GM13977 (cell line): ENCODE measurements at places on chromosomes 6 and 20.

DNA sequence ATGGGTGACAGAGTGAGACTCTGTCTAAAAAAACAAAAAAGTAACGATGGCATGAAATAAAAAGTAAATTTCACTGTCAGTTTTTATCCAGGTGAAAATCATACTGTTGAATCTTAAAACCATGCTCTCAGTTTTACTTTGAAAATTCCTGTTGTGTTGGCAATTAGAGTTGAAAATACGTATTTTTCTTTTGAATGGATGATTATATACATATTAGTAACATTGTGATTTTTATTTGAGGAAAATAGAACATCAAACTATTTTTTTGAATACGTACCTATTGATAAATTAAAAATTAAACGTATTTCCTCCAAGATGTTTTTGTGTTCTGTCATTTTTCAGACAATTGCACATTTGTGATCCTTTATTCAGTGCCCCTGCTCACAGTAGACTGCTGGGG, 14.7 kb downstream of the CEP43 start:
- DNase-seq: no peak

DNA sequence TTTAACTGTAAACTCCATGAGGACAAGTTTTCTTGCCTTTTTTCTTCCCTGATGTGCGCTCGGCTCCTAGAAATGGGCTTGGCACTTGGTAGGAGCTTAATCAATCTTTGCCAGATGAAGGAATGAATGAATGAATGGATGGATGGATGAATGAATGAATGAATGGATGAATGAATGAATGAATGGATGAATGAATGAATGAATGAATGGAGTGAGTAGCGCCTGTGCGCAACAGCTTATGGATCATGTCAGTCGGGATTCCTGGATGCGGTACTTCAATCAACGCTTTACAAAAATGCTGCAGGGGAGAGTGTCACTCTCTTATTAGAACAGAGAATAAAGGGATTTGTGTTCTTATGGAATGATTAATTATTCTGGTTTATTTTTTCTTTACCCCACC, 267.3 kb downstream of the TFAP2C start:
- DNase-seq: no peak

DNA sequence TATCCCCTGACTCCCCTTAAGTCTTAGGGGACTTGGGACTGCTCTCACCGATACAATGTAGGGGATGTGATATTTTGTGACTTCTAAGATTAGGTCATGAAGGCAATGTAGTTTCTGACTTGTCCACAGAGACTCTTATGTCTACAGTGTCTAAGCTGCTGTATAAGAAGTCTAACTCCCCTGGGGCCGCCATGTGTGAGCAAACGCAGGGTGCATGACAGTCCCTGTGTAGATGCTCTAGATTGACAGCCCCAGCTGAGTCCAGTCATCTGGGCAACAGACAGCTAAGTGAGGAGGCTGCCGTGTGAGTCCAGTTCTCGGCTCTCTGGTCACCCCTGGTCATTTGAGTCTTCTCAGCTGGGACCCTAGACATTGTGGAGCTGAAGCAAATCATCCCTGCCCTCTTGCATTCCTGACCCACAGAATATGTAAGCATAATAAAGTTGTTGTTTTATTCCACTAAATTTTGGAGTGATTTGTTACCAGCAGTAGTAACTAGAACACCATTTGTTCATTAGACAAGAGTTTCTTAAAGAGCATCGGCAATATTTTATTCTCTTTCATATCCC, 743.3 kb upstream of the CHD6 start:
- DNase-seq: no peak

DNA sequence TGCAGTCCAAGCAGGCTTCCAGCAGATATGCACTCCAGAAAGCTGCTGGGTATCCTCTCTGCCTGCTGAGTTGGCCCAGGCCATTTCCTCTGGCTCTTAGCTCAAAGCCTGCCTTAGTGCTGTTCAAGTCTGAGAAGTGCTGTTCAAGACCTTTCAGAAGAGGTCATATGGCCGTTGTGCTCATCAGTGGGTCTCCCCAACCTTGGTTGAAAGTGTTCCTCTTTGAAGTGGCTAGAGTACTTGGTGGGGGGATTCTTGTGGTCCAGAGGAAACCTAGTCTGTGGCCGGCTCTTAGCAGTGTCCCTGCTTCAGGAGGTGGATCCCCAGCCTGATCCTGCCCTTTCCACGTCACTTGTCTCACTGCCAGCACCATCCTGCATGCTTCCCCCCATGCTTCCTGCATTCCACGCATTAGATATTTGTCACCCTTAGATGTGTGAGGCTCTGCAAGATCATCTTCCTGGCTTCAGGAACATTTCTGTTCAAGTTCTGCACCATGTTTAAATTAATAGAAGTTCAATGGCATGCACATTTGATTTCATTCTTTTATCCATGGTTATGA, 105.0 kb downstream of the FIG4 start:
- DNase-seq: peak; percentile 40

- no peak for DNase-seq
Observed at GRCh38 chr6:41724586-41725501, 10.6 kb downstream of the TFEB start.

DNA sequence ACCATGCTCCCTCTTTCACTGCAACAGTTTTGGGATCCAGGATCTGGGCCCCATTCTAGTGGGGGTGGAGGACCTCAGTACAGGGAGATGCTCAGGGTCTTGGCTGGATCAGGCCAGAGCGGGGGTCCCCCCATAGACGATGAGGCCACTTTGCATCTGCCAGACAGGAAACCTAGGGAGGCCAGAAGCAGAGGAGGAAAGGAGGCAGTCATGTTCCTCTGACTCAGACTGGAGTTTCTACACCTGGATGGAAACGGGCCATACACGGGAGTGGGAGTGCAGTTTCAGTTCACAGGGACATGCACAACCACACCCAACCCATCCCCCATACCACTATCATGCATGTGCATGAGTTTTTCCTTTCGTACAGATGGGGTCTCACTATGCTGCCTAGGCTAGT, 3.6 kb upstream of the EMILIN3 start:
- DNase-seq: no peak

GRCh38 chr6:158040051-158040803, 58.6 kb downstream of the SYNJ2 start:
- DNase-seq: peak; percentile 73

DNA sequence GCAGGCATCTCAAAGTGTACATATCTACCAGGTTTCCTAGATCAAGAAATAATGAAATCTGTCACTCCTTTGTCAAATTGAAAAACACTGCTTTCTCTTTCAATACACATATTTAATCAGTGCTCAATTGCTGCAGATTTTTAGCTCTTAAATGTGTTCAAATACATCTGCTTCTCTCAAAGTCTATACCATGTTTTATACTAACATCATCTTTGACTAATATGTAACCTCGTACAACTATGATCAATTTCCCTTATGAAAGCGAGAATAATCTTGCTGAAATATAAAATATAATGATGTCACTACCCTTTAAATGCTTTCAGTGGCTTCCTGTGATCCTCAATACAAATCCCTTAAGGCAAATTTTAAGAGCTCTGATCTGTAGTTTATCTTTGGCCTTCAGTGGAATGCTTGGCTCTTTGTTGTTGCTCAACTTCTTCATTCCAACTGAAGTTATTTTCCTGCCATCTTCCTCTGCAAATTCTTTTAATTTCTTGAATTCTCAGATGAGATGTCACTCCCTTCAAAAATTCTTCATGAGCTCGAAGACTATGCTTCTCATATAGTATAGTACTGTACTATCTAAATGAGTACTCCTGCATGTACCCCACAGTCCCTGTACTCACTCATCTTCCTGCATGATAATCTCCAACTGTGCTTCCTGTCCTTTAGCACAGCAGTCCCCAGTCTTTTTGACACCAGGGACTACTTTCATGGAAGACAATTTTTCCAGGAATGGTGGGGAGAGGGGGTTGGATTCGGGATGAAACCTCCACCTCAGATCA, 545.1 kb upstream of the GJE1 start:
- DNase-seq: no peak

GRCh38 chr6:19034986-19035385, 647.8 kb downstream of the RNF144B start:
- no peak for DNase-seq

DNA sequence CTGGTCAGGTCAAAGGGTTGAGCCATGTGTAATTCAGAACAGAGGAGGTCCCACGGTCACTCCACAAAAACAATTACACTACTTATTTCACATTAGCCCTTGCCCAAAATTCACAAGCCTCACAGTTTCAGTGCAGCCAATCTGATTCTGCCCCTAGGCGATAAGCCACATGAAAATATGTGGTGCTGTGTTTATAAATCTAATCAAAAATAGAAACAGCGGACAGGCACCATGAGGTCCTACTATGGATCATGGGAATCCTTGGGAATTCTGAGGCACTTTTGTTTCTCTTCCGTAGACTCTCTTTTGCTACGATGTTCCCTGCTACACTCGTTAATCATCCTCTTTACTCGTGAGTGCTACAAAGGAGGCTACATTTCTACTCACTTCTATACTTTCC, 476.1 kb downstream of the TFAP2A start:
- DNase-seq: no peak

GRCh38 chr6:127282184-127282583, 15.5 kb downstream of the RNF146 start:
- no peak for DNase-seq

DNA sequence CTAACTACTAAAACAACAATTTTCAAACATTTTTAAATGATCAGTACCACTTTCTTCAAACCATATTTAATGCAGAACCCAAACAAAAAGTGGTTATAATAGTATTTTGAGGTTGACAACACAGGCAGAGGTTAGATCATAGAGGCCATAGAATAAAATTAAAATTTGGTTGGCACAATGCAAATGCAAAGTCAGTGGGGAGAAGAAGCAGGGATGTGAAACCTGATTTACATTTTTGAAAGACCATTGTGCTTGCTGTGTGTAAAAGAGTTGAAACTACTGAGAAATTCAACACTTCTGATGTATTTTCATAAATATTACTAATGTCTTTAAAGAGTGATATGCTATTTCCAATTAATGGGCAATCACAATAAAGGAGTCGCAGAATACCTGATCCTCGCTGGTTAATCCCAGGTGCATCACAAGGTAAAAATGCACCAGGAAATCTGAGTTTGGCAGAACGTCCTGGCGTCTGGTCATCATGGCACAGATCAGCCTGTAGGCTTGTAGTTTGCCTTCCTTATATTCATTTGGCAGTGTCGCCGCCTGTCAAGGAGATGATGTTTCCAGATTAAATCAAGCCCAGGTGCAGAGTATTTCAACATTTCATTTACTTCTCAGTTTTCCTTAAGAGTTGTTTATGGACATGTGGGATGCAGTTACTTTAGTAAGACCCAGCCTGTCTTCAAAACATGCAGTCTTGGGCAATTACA, 141.2 kb downstream of the RALGAPA2 start:
- DNase-seq: no peak

DNA sequence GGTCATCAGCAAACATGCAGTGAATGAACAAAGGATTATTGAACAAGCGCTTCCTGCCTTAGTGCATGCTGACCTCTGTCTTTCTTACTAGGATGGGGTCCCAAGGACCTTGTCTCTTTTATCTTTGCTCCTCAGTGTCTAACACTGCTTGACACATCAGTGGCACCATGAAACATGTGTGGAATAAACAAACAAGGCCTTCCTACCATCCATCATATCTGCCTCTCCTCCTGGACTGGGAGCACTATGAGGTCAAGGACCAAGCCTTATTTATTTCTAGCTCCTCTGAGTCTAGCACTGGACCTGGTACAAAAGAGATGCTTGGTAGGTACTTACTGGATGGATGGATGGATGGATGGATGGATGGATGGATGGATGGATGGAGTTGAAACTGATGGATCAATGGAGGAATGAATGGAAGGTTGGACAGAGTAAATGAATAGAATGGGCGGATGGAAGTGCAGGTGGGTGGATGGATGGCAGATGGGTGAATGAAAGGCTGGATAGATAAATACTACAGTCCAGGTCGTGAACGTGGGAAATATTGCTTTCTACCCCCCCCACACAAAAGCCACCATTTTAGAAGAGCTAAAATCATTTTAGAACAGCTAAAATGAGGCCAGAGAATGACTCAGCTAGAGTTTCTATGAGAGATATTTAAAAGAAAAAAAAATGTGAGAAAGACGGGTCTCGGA, 104.1 kb upstream of the PTPN1 start:
- DNase-seq: no peak

- DNase-seq: no peak
Observed at GRCh38 chr6:2693231-2693630, 57.5 kb downstream of the MYLK4 start.

GRCh38 chr6:100673641-100674040, 207.5 kb downstream of the ASCC3 start:
- no peak for DNase-seq

GRCh38 chr20:14148042-14148441, 152.7 kb downstream of the MACROD2 start:
- no peak for DNase-seq

DNA sequence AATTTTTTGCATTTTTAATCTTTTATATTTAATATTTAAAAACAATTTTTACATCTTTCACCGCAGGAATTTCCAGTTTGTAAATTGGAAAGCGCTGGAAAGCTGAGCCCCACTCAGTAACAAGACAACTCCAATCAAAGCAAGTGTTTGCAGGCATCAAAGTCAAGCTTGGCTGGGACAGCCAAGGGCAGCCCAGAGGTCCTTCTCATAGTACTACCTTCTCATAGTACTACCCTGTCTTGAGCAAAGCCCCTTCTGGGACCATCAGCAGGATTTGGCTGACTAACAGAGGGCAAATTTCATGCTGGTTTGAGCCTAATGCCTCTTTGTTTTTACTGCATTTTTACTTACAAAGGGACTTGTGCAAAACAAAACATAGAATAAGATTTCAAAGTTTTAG, 228.3 kb downstream of the SIM1 start:
- DNase-seq: no peak

DNA sequence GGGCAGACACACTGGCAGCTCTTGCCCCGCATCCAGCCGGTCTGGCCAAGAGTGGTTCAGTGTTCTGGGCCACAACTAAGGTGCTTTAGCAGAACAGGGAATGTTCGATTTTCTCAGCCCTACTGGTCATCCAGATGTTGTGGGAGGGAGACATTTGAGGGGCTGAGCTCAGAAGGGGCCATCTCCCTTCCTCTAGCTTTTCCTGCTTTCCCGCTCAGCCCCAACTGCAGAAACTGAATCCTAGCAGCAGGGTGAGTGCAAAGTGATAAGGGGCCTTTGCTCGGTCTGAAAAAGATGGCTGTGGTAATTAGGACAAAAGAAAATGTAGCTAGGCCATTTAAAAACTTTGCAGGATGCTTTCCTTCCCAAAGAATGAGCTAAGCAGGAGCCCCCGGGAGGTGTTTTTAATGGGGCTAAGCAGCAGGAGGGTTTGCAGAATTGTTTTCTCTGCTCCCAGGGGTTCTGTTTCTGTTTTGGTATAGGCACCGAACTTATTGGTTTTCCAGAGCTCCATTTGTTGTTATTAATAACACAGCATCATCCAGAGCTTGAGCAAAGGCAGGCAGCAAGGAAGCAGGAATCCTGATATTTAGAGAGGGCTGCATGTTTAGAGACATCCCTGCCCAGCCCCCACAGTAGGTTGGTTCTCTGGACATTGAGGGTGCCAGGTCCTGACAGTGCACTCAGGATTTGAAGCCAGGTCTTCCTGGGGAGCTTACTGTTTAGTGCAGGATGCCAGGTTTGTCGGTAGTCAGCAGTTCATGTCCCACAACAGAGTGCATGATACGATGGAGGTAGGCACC, 210.9 kb downstream of the SLC24A3 start:
- DNase-seq: no peak

GRCh38 chr6:118506071-118506638, 41.9 kb upstream of the PLN start:
- no peak for DNase-seq

- DNase-seq: no peak
Observed at GRCh38 chr6:38168699-38169098, 349.2 kb downstream of the ZFAND3 start.

- no peak for DNase-seq
Observed at GRCh38 chr6:72944660-72945059, 280.6 kb downstream of the KHDC1L start.

GRCh38 chr6:44925100-44925739, 402.9 kb upstream of the RUNX2 start:
- peak; percentile 42 for DNase-seq
